Activated T-helper 1 cell treated with anti-CD3 and anti-CD28 coated beads, Interleukin-12 subunit alpha, Interleukin-12 subunit beta, Interleukin-2, Interleukin-4 antibody, amounts not matched to agents 30 ng/mL and 10 ng/mL and 1 ng/mL, durations not matched to agents 14 hours and 24 hours and 36 hours (primary cell): ENCODE measurements at places on chromosomes 13 and 19. TPM values are rescaled to one million over a fixed set of nuclear protein-coding genes. Genes with fewer than 3 reads are reported as not detected.

Gene PEX11G
- 1.4 and 1.5 TPM in 2 replicates for total RNA-seq

Gene TMEM145
- 0.56 and 2.1 TPM in 2 replicates for total RNA-seq

Gene ZNF763
- total RNA-seq, result 0.49 and 1.1 TPM in 2 replicates

Gene GJB2
- 2.9 TPM in 2 replicates for total RNA-seq

Gene CGB5
- total RNA-seq, result not detected in 2 replicates

Gene MAMSTR
- 1.4 and 1.7 TPM in 2 replicates for total RNA-seq

Gene TNFSF13B
- 2.9 and 3.4 TPM in 2 replicates for total RNA-seq

Gene SCEL
- total RNA-seq, result not detected in 2 replicates

Gene KCNRG
- total RNA-seq, result 0.34 and 0.86 TPM in 2 replicates

Gene NRTN
- 0.23 and 0.44 TPM in 2 replicates for total RNA-seq

Gene UNC13A
- total RNA-seq, result 0.02 TPM in 1 of 2 replicates, not detected in the other
